ENCODE measurements at places on chromosomes 5 and 9.

GRCh38 chr5:68325065-68325580 lies 109.6 kb downstream of the PIK3R1 start:
- no peak for DNase-seq

DNA sequence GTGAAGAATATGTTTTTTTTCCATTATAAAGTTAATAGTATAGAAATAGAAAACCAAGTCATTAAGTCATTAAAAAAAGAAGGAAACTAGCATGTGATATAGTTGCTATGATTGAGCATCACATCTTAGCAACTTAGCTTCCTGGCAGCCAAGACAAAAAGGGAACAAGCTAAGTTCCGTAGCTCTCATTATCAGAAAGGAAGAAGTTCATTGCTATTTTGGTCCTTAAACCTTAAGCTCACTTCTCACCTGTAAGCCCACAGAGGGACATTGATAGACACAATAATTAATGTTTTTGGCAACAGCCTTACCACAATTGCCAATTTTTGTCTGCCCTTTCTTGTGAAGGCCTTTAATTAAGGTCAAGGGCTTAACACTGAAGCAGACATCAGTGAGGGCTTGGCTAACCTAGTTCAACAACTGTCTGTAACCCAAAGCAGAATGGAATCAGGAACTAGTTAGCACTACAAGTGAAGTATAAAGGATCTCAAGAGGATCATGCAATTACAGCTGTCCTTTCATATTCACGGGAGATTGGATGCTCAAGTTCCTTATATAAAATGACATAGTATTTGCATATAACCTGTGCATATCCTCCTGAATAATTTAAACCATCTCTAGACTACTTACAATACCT lies 24.0 kb upstream of the KLF4 start:
- no peak for DNase-seq

DNA sequence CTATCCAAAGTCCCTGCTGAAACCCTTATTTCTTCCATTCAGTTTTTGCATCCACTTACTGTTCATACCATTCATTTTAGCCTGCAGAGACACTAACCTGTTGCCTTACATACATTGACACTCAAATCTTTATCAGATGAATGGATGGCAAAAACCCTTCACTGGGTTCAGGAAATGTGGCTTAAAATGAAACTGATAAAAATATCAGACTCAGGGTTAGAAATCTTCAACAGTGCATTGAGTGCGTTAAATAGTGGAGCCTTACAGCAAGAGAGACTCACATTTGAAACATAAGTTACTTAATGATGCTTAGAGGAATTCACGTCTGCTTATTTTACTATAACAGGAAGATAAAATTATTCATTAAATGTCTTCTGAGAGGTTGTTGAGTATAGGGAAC lies 28.0 kb upstream of the BNC2 start:
- DNase-seq, result no peak

- DNase-seq, result no peak
These were observed 807 bp upstream of the PLGRKT start for GRCh38 chr9:5438301-5439162.

DNA sequence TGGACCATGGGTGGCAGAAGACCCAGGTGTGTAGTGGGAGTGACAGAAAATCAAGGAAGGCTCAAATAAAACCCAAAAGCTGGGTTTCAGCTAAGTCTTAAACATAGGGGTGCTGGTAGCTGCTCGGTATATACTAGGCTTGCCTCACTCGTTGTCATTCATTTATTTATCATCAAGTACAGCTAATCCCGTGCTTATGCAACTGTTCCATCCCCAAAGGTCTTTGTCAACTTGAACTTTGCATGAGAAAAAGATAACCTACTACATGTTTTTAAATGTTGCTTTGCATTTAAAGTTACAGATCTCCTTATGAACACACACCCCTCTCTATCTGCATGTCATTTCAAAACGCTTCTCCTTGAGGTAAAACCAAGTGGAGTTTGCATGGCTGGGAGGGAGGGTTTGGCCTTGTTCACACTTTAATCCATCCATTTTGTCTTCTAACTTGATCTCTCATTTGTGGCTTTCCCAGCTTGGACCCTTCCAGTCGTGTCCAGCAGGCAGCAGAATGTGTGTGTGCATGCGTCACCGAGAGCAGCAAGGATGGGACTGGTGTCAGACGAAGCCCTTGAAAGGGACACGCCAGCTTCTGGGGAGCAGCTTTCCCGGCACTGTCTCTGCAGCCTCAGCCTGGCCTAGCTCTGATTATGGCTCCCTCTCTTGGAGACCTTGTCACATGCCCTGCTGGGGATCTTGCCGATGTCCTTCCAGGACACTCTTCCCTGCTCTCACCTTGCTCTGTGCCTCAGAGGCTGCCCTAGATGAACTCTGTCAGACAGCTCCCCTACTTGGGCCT lies 133.5 kb downstream of the GADD45G start:
- DNase-seq, result no peak

DNA sequence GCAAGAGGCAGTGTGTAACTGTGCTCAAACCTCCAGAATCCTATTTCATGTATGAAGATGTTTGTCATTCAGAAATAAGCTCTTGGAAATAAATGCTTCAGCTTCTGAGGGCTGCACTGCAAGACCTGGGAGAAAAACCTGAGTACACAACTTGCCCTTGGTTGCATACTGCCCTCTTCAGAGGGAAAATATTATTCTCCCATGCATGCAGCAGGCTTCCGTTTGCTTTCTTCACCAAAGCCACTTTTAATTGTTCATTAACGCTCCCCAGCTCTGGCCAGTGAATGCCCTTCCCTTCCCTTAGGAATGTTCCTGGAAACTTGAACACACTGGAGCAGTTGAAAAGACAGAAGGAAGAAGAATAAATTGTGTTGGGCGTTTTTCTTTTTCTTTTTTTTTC lies 2.5 kb upstream of the WHRN start:
- DNase-seq, result no peak

DNA sequence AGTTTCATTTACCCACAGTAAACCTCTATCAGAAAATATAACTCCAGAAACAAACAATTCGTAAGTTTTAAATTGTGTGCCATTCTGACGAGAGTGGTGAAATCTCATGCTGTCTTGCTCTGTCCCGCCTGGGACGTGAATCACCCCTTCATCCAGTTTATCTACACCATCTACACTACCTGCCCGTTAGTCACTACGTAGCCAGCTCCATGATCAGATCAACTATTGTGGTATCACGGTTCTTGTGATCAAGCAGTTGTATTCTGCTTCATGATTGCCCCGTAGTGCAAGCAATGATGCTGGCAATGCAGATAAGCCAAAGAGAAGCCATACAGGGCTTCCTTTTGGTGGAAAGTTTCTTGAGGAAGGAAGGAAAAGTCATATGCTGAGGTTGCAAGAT lies 150.3 kb downstream of the GOLPH3 start:
- no peak for DNase-seq

DNA sequence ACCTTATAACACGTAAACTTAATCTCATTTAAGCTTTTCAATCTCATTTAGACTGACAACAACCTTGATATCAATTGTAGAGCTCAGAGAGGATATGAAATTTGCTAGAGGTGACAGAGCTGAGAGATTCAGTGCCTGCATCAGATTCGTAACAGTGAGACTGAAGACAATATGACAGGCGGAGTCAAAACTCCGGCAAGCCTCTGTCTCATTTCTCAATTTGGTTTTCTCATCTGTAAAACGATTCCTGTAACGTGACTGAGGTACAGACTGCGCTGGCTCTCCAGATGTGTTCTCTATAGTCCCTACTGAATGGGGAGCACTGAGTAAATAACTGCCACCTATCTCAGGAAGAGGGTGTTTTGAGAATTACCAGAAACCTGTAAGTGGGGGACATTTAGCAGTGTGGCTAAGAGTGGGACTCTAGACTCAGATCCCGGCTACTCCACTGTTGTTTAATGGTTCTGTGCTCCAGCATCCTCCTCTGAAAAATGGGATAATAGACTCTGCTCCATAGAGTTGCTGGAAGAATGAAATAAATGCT lies 3.0 kb upstream of the MCIDAS start:
- no peak for DNase-seq

DNA sequence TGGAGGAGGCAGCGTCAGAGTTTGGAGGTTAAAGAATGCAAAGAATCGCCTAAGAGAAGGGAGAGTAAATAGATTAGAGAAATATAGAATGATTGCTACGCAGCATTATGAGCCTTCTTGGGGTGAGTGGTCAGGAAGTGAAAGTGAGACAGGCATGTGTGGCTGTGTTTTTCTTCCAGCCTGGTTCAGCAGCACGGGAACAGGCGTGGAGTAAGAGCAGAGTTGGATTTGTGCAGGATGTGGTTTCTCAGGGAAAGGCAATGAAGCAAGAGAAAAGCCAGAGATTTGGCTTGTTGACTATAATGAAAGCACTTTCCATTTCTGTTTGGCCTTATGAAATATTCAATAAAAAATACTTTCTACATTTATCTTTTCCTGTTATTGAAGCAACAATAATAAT lies 34.3 kb upstream of the FRMD3 start:
- peak; percentile 12 for DNase-seq

GRCh38 chr5:468401-468800 lies 25.4 kb downstream of the EXOC3 start:
- DNase-seq, result no peak

DNA sequence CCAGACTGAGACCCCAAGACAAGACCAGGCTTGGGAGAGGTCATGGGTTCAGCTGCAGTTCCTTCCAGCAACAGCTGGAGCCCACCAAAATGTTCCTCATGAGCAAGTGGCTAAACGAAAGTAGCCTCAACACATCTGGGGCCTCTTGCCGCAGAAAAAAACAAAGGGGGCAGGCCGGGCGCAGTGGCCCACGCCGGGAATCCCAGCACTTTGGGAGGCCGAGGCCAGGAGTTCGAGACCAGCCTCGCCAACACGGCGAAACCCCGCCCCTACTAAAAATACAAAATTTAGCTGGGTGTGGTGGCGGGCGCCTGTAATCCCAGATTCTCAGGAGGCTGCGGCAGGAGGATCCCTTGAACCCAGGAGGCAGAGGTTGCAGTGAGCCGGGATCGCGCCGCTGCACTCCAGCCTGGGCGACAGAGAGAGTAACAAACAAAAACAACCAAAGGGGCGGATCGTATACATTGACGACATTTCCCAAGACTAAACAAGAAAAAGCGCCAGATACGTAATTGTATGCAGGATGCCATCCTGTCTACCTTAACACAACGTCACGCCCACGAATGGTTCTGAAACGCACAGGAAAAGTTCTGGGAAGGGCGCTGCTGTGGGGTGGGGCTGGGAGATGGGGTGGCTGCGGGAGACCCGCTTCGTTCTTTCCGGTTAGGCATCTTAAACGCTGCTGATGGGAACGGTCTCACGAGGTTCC lies 1.7 kb downstream of the INPP5E start:
- no peak for DNase-seq

GRCh38 chr9:137297966-137298365 lies 4.1 kb downstream of the NRARP start:
- DNase-seq, result no peak

- DNase-seq, result no peak
These were observed 364.6 kb upstream of the PTGER4 start for GRCh38 chr5:40315126-40315525.

GRCh38 chr5:132202711-132203463 lies 24.8 kb downstream of the P4HA2 start:
- DNase-seq, result no peak

DNA sequence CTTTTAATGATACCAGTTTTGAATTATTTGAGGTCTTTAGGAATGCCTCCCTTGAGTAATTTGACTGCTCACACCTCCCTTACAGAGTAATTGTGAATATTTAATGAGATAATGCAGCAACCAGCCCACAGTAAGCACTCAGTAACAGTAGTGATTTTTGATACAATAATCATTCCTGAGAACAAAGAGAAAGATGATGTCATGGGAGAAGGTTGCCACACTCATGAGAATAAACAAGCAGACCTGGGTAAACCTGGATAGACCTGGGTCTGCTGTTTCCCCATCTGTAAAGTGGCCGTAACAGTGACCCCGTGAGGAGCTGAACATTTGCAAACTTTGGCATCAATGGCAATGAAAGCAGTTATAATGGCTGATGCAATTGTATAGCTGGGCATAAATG lies 4.2 kb downstream of the C1QTNF2 start:
- no peak for DNase-seq

- DNase-seq, result no peak
These were observed 17.6 kb downstream of the NACC2 start for GRCh38 chr9:136077491-136077890.

- DNase-seq, result no peak
These were observed 422.9 kb downstream of the EBF1 start for GRCh38 chr5:158676642-158677469.

DNA sequence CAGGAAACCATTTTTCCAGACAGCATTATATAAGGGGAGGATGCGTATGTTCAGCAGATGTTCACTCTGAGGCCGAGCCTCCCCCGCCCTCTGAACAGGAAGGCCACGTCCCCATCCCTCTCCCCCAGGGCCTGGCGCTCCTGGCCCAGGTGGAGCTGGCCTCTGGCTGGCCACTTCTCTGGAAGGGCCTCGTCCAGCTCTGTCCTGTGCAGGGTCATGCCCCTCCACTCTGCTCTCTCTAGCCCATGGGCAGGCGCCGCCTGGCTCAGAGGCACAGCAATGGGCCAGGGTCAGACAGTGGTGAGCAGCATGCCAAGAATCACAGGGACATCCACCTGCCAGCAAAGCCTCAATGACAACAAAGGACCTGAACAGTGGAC lies 34.2 kb downstream of the ADAMTS2 start:
- no peak for DNase-seq

- DNase-seq, result peak; percentile 72
These were observed 88.8 kb upstream of the PAM start for GRCh38 chr5:102666164-102666946.

GRCh38 chr5:38866362-38867031 lies 20.7 kb downstream of the OSMR start:
- DNase-seq, result no peak

GRCh38 chr5:150706776-150707390 lies 6.0 kb upstream of the RBM22 start:
- DNase-seq, result no peak

GRCh38 chr5:107519900-107520354 lies 150.8 kb downstream of the EFNA5 start:
- DNase-seq, result no peak

- no peak for DNase-seq
These were observed 282.3 kb downstream of the DEPDC1B start for GRCh38 chr5:60417500-60418181.

DNA sequence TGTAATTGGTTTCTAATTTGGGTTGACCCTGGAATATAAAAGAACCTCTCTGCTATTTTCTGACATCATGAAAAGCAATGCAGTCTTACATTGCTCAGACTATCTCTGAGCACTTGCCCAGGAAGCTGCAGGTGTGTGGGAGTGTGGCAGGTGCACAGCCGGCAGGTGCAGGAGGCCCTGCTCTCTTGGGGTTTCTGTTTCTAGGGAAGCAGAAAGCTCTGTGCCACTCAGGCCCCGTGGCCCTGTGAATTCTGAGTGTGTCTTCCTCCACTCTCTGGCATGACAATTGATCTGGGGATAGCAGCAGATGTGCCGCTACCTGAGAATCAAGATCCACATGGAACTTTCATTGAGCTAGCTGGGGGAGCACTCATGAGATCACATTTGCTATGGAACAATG lies 45.7 kb upstream of the IRX2 start:
- no peak for DNase-seq

- no peak for DNase-seq
These were observed 2.7 kb upstream of the LARS1 start for GRCh38 chr5:146185161-146185560.

Measured in fibroblast of skin of left quadriceps (primary cell).